ENCODE measurements at places on chromosomes 5 and 9. TPM values are rescaled to one million over a fixed set of nuclear protein-coding genes. Genes with fewer than 3 reads are reported as not detected.

ABO gene
- under 0.01 TPM for total RNA-seq

SPATA6L gene
- 2.7 TPM for total RNA-seq

OLFM1 gene
- total RNA-seq: 17.2 TPM

FAM13B gene
- 28.8 TPM for total RNA-seq

KIF20A gene
- total RNA-seq: 18.9 TPM

Data from dermis blood vessel endothelial cell (primary cell).